ENCODE measurements at places on chromosomes 7 and 10.

DNA sequence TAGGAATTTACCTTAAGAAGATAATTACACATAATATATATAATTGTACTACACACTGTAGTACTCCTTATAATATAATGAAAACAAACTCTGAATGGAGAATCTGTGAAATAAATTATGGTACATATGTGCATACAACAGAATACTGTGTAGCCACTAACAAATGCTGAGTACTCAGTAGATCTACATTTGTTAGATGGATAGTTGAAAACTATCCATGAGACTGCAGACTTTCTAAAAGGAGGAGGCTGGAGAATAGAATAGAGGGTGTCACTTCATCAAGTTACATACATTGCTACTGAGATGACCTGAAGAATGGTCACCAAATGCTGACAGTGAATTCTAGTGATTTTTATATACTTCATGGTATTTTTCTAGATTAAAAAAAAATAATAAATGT, 68.7 kb upstream of the OGDHL start:
- DNase-seq: no peak

GRCh38 chr7:120273476-120273975, 551 bp downstream of the KCND2 start:
- no peak for DNase-seq

GRCh38 chr10:33965795-33966581, 631.5 kb upstream of the NRP1 start:
- no peak for DNase-seq

GRCh38 chr7:22296916-22297315, 60.0 kb downstream of the RAPGEF5 start:
- DNase-seq: no peak

GRCh38 chr7:52209614-52210013, 825.8 kb upstream of the POM121L12 start:
- no peak for DNase-seq

DNA sequence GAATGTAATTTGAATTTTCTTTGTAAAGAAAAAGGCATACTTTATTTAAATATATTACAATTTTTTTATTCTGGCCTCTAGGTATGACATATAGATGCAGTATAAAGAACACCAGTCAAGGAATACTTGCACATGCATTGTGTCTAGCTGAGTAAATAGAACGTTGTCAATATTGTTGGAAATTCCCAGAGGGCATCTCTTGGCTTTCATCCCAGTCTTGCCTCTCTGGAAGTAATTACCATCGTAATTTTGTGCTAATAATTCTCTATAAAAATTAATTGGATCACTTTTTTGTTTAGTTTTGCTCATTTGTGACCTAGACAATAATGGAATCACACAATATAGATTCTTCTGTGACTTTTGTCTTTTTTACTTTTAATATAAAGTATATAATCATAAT, 1052.3 kb upstream of the CELF2 start:
- DNase-seq: no peak

- DNase-seq: no peak
Measured at GRCh38 chr10:7121154-7121797, 289.6 kb downstream of the SFMBT2 start.
